ENCODE measurements at places on chromosomes 5 and 9.

DNA sequence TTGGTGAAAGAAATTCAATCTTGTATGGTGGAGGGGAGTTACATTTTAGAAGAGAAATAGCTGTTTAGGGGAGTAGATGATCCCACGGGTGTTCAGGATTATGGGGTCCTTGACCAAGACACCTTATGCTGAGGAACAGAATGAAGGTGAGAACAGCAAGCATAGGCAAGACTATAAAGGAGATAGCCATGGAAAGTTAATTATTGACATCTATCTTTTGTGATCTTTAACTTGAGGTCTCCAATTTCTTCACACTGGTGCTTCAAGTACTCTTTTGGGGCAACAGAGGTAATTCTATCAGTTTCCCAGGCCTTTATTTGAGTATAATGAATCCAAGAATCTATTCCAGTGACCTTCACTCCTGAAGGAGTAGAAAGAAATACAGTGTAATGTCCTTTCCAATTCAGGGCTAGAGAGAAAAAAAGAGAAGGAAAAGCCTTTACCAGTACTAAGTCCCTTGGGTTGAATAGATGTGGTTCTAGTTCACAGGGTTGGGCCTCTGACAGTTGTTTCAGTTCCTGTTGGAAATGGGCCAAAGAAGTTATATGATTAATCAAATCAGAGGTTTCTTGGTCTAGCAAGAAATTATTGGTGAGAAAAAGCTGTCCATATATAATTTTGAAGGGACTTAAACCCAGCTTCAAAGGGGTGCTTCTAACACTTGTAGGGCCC, 2104.1 kb upstream of the ACO1 start:
- no peak for DNase-seq

DNA sequence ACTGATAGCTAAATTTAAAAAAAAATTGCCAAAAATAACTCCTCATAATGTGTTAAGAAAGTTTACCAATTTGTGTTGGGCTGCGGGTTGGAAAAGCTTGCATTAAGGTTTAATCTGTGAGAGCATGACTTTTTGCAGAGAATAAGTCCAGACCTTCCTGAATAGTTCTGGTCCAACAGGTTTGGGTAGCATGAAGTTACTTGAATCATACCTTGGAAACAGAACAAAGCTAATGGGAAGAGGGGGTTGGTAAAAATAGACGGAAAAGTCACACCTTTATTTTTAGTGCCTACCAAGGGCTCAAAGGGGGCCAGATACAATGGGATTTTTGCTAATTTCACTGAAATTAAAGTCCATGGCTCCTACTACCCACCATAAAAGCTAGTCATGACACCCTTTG, 17.1 kb upstream of the MATR3 start:
- no peak for DNase-seq

- DNase-seq = no peak
These were observed 343.2 kb downstream of the ACTL7B start for GRCh38 chr9:108512426-108513173.

DNA sequence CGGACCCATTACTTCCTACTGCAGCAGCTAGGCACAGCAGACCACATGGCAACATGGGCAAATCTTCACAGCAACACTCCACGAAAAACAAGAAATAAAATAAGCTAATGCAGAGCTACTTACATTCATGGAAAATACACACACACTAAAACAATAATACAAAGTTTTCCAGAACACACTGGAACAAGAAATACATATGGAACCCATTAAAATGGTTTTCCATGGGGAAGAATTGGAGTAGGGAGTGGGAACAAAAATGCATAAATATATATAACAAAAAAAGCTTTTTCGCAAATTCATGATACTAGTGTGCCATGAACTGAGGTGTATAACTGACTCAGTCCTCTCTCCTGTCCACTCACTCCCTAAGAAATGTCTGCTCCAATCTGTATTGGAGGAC, 8.3 kb downstream of the ADAMTS12 start:
- no peak for DNase-seq

- DNase-seq = peak; percentile 8
These were observed 148.4 kb downstream of the HSPA4 start for GRCh38 chr5:133200256-133200655.

DNA sequence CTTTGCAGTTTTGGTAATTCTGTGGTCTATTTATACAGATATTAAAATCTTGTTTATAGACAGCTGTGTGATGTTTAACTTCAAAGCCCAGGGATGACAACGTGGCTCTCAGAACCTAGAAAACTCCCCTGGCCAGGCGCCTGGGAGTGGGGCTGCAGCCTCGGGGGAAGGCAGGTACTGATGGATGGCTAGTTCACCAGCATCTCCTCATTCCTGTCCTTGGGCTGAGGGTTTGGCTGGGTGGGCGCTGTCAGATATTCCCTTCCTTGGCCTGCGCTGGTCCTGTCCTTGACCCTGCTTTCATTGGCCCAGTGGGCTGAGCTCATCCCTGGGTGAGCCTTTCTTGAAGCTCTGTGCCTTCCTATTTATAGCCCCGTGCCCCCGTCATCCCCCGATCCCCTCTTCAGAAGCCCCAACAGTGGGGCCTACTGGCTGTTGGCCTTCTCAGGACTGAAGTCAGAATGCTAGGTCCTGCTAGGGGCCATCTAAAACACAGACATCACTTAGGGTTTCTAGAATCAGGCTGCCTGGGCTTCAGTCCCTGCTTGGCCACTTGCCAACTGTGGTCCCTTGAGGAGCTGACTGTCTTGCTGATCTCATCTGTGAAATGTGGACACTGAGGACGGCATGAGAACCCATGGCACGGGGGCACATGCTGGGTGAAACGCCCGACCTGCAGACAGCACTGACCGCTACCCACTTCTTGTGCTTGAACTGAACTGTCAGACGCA, 20.9 kb downstream of the SH3GLB2 start:
- no peak for DNase-seq

DNA sequence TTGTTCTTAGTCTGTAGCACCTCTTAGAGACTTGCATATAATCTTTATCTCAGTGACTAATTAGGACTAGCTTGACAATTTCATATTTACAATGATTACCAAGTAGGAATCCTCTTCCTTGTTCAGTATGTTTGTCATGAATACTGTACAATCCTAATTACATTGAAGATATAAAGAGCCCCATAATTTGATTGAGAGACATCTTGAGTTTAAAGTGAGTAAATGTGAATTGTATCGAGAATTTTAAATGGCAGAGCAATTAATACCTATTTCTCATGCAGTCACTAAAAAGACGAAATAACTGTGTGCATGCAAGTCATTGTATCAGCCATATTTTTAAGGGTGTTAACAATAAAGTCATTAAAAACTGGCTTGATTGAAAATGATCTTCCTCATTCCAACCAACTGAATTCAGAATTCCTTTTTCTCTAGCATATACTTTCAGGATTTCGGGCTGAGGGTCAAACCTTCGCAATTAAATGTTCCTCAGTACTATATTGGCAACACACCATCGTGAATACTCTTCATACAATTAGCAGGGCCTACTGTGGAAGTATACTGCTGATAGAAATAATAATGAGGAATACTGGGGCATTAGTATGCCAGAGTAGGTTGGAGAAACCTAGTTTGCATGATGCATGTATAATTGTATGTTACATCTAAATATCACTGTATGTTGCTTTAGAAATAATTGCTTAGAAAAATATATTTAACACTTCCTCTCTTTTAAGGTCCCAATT, 284.7 kb upstream of the TMEM161B start:
- no peak for DNase-seq

DNA sequence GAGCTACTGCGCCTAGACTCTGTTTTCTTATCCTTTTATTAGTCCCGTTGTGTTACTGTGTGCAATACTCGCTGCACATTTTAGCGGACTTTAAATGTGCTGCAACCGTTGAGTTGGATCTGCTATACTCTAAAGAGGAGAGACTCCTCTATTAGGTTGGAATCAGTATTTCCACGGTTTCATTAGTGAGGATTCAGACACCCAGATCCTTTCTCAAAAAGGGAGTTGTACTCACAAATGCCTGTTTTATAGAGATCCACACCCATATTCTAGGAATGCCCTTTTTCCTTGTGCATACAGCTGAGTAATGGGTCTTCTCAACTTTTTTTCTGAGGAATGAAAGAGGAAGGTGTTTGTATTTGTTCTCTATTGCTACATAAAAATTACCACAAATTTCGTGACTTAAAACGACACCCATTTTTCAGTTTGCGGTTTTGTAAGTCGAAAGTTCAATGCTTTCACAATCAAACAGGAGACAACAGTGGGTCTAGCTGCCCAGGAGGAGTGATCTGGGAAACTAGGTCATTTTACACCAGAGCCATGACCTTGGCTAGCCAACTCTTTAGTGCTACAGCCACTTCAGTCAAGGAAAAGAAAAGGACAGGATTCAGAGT, 52.8 kb upstream of the SLC44A1 start:
- DNase-seq = no peak

DNA sequence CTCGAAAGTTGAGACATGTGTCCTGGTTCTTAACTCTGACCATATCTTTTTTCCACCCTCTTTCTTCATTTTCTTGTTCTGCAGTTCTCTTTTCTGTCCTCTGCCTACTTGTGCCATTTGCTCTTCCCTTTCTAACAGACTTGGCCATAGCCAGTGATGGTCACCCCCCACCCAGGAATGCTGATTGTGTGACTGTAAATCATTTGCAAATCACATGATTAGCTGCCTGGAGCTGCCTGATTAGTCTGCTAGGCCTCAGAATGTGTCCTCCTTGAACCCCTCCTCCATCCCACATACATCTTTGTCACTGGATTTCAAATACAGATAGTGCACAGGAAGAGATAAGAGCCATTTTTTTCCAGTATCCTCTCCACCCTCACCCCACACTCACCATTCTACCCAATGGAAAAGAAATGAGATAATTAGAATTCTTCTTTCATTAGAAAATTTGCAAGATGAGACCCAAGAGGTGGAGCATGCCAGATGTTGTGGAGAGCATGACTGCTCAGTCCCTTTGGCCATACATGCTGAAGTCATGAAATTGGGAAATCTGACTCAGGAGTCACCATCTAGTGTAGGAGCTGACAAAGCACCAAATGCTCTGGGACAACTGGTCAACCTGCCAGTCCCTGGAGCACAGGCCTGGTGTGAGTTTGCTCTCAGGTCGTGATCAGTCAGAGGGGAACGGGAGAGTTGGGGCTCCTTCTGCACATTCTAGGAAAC, 538.2 kb downstream of the CCDC171 start:
- DNase-seq = no peak

DNA sequence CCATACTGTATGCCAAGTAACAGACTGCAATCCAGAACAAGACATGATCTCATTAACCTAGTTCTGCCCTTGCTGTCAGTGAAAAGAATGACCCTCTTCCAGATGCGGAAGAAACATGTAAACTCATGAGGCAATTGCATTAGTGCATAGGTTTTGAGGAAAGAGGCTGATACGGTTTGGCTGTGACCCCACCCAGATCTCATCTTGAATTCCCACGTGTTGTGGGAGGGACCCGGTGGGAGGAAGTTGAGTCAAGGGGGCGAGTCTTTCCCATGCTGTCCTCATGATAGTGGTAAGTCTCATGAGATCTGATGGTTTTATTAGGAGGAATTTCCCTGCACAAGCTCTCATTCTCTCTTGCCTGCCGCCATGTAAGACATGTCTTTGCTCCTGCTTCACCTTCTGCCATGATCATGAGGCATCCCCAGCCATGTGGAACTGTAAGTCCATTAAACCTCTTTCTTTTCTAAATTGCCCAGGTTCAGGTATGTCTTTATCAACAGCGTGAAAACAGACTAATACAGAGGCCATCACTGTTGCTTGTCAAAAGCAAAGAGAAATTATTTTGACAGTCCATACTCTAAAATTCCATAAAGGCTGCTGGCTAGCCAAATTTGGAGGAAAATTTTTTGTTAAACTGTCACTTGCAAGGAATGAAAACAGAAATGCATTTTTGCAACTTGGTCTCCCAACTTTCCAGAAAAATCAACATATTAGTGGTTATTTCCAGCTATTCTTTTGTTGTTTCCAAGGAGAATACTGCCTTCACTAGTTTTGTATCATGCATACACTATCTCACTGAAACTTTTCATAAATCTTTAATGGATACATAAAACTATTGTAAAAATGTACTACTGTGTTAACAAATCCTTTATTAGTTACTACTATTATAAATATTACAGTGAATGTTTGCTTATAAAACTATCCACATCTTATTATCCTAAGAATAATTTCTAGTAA, 3.2 kb upstream of the ARL15 start:
- DNase-seq = no peak

- no peak for DNase-seq
These were observed 83.5 kb downstream of the FEM1C start for GRCh38 chr5:115461093-115461492.

DNA sequence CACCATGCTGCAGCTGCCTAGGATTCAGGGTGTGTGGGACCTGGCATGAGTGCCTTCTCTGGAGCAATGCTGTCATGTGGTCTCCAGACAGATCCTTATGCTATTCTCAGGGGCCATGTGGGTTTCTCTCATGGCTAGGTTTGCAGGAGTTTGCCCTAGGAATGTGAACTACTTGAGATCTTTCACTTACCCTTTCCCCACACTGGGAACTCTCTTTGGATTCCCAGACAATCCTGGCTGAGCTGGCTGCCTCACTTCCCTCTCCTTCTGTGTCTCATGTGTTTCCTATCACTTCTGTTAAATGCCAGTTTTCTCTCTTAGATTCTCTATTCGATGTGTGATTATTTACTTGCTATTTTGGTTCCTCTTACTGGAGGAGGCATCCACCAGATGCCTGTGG, 270.2 kb upstream of the RASA1 start:
- no peak for DNase-seq

GRCh38 chr9:113742878-113743277, 133.2 kb upstream of the ZNF618 start:
- no peak for DNase-seq

DNA sequence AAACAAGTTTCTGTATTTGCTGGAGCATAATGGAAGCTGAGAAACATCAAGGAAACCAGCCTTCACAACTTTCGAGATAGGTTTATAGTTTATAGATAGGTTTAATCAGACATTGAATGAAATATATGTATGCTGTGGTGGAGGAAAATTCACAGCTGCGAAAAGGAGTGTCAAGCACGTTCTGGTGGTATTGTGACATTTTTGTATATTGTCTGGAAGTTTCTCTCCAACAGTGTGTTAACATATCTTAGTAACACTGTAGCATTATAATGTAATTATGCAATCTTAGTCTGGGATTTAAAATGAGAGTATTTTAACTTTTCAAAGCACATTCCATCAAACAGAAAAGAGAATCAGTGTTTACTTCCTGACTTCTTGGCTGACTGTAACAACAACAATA, 50.0 kb downstream of the FCHO2 start:
- no peak for DNase-seq

GRCh38 chr5:154627698-154628678, 127.2 kb upstream of the LARP1 start:
- DNase-seq = no peak

GRCh38 chr5:141001844-141002604, 35.7 kb downstream of the PCDHAC2 start:
- no peak for DNase-seq

- no peak for DNase-seq
These were observed 34.4 kb downstream of the INSYN2B start for GRCh38 chr5:169945831-169946261.

DNA sequence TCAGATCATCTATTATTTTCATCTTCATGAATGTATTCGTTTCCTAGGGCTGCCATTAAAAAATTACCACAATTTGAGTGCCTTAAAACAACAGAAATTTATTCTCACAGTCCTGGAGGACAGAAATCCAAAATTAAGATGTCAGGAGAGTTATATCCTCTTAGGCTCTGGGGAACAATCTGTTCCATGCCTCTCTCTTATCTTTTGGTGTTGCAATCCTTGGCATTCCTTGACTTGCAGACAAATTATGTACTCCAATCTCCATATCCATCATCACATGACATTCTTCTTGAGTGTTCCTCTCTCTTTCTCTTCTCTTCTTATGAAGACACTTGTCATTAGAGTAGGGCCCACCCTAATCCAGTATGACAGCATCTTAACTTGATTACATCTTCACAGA, 339.4 kb downstream of the EFNA5 start:
- no peak for DNase-seq

GRCh38 chr5:116176121-116176520, 91.3 kb downstream of the COMMD10 start:
- DNase-seq = no peak
